ENCODE measurements at places on chromosomes 13 and 19.
A peak's percentile ranks its signal among the peaks of the same experiment; 100 is the strongest.

GRCh38 chr13:28628241-28628640 is 30.7 kb upstream of the POMP start:
- DNase-seq, result no peak

DNA sequence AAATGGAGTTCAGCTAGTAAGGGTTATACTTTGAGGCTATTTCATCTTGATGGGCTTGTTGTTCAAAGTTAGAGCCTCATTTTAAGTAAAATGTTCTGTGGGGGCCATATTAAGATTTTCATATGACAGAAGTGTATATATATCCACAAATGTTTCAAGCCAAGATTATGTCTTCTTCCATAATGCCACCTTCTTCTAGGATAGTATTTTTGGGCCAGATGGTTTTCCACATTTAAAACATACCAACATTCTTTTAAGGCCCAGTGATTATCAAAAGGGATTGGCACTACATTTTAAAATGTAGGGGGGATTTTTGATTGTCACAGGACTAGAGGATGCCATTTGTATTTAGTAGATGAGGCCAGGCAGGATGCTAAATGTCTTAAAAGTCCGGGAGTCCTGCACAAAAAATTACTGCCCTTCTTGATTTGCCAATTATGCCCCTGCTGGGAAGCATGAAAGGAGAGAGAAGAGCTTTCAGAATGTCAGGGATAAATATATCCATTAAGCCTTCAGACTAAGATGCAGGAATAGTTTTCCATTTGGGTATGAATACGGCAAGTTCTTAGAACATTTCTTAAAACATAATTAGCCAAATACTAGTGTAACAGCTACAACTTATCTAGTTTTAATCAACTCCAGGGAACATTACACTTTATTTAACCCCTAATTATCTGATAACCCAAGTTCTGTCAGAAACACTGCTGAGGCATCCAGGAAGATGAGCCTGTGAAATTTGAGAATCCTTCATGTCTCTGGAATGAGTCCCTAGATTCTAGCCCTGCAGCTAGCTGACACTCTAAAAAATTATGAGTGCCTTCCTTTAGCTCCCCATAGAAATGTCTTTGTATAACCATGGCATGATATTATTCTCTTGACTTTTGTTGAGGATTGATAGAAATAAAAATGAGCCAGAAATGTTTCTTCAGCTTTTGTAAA is 34.0 kb downstream of the ITM2B start:
- no peak for DNase-seq

DNA sequence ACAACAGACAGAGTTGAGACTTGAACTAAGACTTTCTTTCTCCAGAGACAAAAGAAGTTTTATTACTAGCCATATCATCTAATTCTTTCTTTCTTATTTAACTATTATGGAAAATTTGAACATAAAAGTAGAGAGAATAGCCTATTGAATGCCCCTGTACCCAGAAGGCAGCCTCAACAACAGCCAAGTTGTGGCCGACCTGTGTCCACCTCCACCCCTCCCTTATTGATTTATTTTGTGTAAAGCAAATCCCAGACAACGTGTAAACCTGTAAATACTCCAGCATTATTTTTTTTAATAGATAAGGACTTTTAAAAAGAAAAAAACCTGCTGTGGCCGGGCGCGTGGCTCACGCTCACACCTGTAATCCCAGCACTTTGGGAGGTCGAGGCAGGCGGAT is 26.1 kb upstream of the FXYD3 start:
- DNase-seq, result no peak

GRCh38 chr13:26919311-26919710 is 158.7 kb upstream of the GPR12 start:
- peak; percentile 65 for DNase-seq

DNA sequence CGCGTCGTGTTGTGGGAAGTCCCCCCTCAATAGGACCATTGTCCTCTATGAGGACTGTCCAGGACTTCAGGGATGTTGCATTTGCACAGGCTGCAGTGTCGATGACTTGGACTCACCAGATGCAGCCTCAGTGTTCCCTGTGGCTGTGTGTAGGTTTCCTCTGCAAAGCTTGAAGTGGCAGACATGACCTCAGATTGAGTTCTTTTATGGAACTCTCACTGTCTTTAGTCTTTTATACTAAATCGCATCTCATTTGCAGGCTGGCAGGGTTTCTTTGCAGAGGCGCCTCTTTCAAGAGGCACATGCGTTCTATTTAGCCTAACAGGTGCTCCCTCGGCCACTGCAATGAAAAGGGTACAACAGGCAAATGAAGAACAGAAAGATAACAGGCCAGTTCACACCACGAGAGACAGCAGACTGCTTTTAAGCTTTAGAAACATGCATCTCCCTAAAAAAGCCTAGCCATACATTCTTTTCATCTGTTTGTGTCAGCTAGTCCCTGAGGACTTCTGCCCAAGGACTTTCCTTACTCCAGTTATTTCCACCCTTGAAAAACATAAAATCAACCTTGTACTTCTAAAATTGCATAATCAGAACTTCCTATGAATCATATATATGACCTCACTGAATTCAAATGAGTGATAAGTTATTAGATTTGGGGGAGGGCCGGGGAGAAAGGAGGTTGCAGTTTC is 118.4 kb downstream of the RAB20 start:
- no peak for DNase-seq

- peak; percentile 86 for DNase-seq
Observed at GRCh38 chr19:46963093-46963734, 56.4 kb upstream of the NPAS1 start.

DNA sequence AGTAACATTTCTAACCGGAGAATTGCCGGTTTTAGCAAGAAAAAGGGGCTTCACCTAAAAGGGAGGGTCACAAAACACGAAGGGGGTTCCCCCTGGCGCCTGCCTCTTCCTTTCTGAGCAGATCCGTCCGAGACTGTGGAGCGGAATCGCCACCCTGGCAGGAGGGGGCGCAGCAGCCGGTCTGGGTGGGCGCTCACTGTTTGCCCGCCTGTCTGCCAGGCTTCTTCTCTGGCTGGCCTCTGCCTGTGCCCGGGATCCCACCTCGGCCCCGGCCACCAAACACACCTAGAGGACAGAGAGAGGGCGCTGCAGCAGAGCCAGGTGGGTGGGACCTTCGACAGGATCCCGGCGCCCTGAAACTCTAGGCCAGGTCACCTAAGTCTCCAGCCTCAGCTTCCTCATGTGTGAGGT is 15.6 kb downstream of the LSM4 start:
- DNase-seq, result no peak

Data from astrocyte of the hippocampus (primary cell).